ENCODE measurements at places on chromosomes 4 and X. TPM values are rescaled to one million over a fixed set of nuclear protein-coding genes. Genes with fewer than 3 reads are reported as not detected.

MAP7D2 gene
- under 0.01 TPM for total RNA-seq

UBE2K gene
- total RNA-seq, result 19.2 TPM

LRRC66 gene
- 0.36 TPM for total RNA-seq

FRMPD3 gene
- total RNA-seq, result under 0.01 TPM

GABRE gene
- 32.1 TPM for total RNA-seq

CD38 gene
- total RNA-seq, result under 0.01 TPM

DNA sequence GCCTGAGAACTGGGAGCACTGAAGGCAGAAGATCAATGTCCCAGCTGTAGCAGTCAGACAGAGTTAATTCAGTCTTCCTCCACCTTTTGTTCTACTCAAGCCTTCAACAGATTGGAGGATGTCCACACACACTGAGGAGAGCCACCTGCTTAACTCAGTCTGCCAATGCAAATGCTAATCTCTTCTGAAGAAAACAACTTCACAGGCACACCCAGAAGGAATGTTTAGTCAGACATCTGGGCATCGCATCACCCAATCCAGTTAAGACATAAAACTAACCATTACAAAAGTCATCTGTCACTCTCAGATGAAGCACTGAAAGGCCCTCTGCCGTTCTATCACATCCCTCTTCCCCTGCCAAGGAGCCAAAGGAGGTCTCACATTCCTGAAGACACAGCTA, 173.7 kb downstream of the CENPC start:
- DNase-seq, result no peak

DNA sequence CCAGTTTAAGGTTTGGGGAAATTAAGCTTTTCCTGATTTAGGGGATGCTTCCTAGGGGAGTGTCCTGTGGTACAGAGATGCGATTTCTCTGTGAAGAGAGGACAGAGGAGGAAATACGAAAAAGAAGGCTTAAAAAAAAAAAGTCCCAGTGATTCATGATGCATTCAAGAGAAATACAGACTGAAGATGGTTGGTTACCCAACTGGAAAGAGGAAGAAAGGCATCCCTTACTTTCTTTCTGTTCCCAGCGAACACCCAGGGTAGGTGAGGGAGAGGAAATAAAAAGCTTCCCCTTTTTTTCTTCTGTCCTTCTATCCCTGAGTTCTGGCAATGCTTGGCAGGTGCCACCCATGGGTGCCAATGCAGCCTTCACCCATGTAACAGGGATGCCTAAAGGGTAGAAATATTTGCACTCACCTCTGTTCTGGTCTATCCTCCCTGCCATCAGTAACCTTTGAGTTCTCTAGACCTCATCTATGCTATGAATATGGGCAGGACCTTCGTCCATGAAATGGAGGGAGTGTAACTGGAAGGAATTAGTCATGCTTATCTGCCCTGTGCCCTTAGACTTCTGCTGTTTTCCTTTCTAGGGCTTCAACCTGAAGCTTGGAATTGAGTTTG, 230.1 kb upstream of the GALNTL6 start:
- DNase-seq, result no peak

- no peak for DNase-seq
Measured at GRCh38 chrX:45347877-45348276, 147.2 kb upstream of the DIPK2B start.

GRCh38 chr4:121239951-121240350, 75.8 kb upstream of the TNIP3 start:
- no peak for DNase-seq

DNA sequence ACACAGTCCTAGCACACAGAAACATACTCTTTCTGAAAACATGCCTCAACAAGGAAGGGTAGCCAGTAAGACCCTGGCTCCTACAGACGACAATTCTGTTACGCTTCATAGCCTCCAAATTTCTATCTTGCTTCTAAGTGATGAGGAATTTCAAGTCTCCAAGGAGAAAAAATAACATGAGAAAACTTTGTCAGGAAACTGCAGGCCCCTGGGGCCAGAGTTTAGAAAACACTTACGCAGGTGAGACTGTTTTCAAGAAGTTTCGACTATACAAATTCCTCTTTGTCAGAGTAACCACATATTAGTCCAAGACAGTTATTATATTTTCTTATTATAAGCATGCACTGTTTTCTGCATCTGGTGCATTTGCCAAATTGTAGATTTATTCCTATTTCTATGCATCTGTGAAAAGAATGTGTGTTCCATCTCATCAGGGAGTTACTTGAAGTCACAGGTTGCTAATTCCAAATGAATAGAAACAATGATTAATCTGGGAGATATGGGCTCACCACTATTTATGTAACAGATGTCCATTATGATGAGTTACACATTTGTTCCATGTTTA, 30.3 kb upstream of the HCCS start:
- DNase-seq, result no peak

DNA sequence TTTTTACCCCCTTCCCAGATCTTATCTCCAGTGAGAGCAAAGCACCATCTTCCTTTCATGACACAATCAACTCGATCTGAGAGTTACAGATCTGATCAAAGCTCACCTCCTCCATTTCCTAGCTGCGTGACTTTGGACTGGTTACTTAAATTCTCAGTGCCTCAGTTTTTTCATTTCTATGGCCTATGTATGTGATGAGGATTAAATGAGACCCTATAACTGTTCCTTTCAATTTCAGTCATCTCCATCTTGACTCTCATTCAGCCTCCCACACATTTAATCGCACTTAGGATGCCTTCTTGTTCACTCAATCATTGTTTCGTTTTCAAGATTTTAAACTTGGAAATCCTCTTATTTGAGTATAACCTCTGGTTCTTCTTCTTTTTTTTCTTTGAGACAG, 20.1 kb upstream of the CXCR3 start:
- DNase-seq, result no peak

DNA sequence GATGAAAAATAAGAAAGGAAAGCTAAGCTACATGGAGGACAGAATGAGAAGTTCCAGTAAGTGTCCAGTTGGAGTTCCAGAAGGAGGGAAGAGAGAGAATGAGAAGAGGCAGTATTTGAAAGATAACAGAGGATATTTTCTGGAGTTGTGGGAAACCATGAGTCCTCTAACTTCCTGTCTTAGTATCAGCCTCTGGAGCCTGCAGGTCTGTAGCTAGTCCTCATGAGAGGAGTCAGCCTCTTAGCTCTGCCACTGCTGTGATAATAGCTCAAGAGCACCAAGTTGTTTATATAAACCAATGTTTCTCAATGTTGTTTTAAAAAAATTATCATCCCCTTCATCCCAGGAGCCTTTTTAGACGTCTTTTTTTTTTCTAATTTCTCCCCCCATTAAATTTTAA, 2.4 kb upstream of the PLAC1 start:
- no peak for DNase-seq
